ENCODE measurements at places on chromosomes 11 and 22.

- no peak for DNase-seq
Measured at GRCh38 chr11:133814588-133815100, 30.7 kb downstream of the SPATA19 start.

DNA sequence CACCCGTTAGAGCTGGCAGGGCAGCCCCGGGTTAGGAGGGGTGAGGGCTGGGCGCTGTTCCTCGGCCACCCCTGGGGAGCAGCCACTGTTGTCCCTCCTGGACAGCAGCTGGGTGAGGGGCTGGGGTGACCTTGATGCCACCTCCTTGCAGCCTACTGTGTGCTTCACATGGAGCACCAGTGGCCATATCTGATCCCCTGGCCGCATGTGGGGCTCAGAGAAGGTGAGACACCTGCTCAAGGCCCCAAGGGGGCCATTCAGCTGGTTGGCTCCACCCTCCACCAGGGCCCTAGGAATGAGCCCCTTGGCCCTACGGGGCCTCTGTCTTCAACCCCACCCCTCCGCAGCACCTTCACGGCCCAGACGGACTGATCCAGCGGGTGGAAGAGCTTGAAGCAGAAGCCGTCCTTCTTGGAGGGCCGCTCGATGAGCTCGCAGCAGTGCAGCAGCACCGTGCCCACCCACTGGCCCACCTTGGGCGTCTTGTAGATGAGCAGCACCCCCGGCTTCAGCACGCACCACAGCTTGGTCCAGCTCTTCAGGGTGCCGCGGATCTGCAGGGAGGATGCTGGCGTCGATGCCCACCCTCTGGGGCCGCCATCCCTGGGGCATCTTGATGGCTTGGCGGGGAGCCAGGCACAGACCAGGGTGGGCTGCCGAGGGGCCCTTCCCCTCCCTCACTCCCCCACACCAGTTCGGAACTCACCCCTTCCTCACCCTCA is 44.9 kb downstream of the OSBPL5 start:
- DNase-seq = no peak

GRCh38 chr11:20536784-20537183 is 62.6 kb upstream of the SLC6A5 start:
- DNase-seq = no peak

DNA sequence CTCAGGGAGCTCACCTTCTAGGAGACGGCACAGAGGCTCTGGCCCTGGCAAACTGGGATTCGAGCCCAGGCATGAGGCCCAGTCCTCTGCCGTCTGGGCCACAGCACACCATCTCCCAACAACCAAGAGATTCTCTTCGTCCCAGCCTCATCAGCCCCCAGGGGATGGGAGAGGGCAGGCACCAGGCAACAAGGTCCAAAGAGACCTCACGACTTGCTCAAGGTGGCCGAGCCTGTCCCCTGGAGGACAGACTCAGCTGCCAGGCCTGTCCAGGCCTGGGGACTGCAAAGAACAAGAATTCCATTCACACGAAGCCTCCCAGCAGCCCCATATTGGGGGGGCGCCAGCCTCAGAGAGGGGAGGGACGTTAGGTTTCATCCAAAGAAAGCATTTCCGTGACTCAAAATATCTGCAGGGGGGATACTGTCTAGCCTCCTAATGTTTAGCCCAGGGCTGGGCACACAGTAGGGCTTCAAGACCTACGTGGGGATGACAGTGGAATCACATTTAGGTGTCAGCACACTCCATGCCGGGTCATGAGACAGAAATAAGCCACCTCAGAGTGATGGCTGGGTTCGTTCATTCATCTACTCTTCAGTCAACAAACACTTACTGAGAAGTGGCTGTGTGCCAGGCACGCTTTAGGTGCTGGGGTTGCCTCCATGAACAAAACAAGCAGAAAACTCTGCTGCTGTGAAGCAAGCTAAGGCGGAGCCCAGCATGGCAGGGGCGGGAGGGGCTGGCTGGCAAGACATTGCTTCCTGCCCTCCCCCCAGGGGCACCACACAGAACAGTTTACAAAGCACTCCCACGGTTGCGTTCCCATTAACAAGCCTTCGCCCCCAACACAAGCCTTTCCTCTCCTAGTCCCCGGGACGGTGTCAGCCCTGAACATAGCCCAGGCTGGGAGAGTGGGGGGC is 1.2 kb downstream of the CARNS1 start:
- peak; percentile 41 for DNase-seq

DNA sequence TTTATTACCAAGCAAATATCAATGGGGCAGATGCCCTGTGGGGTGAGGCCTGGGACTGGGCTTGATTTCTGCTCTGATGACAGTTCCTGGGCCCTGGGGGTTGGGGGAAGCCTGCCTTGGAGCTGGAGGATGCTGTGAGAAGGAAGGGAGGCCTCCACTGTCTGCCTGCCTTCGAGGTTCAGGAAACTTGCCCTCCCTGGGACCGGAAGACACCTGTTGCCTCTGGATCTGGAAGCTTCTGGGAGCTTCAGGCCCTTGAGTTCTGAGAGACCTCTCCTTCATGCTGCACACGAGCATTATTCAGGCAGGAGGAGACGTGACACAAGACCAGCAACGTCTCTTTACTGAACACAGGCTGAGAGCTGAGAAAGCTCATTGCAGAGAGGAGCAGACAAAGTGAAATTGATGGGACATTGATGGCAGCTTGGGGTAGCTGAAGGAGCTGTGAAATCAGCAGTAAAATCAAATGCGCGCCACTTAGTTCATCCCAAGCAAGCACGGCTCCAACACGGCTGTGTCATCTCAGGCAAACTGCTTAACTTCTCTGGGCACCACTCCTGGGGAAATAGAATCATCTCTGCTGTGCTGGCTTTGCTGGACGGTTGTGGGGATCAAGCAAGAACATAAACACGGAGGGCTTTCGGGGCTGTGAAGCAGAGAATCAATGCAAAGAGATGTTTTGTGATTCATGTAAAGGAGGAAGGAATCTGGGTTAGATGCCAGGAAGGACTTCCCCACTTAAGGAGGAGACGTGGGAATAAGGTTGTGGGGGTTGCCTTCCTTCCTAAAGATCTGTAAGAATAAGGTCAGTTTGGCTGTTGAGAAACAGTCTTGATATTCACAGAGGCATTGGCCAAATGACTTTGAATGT is 64.5 kb downstream of the TP53I11 start:
- DNase-seq = no peak

- no peak for DNase-seq
Measured at GRCh38 chr11:76124905-76125770, 81.2 kb downstream of the WNT11 start.

DNA sequence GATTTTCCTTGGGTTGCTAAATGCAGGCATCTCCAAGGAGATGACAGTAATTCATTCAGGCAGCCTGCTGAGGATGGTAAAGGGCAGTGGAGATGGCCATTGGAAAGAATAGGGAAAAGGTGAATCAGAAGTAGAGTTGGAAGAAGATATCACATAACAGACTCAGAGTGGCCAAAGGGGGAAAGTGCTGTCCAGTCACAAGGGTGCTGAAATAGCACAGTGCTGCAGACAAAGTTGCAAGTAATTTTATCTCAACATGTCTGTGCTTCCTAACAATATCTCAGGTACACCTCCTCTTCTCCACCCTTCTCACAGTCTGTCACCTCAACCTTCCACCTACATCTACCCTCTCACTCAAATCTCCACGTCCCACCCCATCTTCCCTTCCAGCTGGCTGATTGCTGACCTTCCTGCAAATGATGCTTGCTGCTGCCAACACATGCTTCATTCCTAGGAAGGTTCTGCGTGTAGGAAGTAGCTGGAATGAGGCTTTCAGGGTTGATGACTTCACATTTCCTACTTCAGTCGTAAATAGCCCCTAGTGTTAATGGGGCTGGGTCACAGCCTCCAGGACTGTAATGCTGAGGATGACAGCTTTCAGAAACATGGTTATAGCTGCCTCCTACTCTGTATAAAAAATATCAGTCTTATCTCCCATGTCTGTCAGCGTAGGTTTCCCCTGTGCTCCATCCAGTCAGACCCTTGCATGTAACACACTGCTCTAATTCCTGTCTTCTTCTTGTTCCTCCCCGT is 123.9 kb downstream of the CTNND1 start:
- no peak for DNase-seq

- DNase-seq = no peak
Measured at GRCh38 chr11:45879803-45880686, 5.4 kb upstream of the MAPK8IP1 start.

DNA sequence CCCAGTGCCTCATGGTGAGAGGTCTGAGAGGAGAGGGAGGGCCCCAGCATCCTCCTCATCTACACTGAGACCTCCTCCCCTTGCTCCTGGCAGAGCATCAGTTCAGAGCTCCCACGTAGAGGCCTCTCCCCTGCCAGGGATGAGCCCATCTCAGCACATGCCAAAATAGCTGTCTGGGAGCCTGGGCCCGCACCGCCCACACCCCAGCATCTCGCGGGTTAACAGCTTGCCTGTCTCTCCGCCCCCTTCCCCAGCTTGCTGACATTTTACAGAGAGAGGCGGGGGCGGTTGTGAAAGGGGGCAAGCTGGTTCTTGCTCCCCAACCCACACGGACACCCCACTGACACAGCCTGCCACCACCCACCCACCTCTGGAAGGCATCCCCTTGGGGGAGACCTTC is 6.4 kb downstream of the DGKZ start:
- peak; percentile 55 for DNase-seq

GRCh38 chr11:68408512-68408911 is 52.0 kb upstream of the PPP6R3 start:
- DNase-seq = no peak

- DNase-seq = no peak
Measured at GRCh38 chr11:15775015-15775541, 581.3 kb downstream of the SOX6 start.

- DNase-seq = no peak
Measured at GRCh38 chr11:107780136-107780535, 68.3 kb upstream of the SLN start.

GRCh38 chr11:87719326-87720073 is 455.7 kb downstream of the RAB38 start:
- DNase-seq = no peak

DNA sequence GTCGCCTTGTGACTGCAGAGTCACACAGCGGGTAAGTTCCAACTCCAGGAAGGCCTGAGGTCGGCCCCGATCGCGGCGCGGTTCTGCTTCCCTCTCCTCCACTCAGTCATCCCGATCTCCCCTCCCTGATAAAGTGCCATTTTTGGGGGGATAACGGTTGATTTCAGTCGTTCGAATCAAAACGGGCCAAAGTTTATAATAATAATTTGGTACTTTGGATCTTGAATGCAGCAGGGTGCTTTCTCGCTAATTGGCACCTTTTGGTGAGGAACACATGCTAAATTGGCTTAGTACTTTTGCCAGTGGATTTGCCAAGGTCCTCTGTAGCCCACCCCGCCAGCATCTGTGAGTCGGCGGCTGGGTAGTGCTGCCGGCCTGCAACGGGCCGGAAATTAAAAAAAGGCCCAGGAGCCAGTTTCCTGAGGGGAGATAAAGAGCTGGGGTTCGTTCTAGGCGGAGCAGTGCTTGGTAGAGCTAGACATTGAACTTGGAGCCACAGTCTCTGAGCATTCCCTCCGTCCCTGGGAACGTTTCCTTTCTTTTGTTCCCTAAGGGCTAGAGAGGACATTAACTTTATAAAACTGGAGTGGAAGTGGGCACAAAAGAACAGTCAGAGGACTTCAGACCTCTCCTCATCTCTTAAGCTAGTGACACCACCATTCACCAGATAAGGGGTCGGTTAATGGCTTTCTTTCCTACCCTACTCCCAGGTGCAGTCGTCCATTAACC is 997 bp downstream of the UBE2L3 start:
- DNase-seq = no peak

DNA sequence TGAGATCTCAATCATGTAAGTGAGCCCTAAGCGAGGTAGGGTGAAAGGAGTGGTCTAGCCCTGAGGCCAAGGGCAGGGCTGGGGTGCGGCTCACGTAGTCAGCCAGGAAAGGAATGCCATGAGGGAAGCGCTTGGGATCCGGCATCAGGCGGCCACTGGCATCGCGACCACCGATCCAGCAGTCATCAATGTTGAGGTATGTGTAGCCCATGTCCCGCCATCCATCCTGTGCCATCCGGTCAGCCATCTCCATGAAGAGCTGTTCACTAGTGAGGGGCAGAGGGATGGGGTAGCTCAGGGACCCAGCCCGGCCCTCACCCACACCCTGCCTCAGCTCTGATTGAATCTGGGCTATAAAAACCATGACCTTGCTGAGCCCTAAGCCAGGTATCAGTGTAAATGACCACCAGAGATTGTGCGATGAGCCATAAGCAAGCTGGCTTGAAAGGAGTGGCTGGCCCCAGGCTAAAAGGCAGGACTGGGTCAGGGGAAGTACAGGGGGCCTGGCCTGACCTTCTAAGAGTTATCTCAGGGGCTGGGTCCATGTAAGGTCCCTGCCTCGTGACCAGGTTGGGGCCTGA is 2.9 kb downstream of the NAGA start:
- no peak for DNase-seq

DNA sequence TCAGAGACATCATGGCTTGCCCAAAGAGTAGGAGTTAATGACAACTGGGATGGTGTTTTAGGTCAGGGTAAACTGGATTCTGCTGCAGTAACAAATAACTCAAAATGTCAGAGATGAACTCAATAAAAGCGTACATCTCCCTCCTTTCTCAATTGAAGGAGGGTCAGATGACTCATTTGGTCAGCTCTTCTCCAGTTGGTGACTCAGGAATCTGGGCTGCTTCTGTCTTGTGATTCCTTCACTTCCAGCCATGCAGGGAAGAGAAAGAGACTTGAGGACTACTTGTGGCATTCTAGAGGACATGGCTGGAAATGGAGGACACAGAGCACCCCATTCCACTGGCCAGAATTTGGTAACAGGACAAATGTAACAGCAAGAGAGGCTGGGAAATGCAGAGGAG is 3.2 kb upstream of the SYT13 start:
- no peak for DNase-seq

GRCh38 chr11:112525844-112526590 is 265.4 kb upstream of the PLET1 start:
- DNase-seq = no peak

DNA sequence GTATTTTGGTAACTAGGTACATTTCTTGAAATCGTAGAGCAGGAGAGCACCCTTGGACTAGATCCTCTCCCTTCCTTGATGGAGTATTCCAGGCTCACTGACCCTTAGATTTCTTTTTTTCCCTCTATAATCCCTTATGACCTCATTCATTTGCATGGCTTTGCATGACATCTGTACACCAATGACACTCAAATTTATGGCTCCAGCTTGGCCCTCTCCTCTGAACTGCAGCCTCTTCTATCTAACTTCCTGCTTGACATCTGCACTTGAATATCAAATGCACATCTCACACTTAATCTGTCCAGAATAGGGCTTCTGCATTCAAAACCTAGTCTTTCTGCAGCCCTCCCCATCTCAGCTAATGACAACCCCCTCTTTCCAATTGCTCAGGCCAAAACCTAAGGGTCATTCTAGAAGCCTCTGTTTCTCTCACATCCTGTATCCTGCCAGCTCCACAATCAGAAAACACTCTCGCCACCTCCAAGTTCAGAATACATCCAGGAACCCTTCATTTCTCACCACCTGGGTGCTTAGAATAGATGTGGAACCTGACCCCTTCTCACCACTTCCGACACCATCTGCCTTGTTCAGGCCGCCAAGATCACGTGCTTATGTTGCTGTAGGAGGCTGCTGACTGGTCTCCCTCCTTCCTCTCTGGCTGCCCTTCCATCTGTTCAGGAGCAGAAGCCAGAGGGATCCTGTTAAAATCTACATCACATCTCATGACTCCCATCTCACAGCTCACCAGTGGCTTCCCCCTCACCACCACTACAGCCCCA is 138.9 kb upstream of the MTNR1B start:
- peak; percentile 97 for DNase-seq

GRCh38 chr11:74011360-74012073 is 2.6 kb upstream of the UCP3 start:
- DNase-seq = no peak
